ENCODE measurements at places on chromosomes 1 and 21. TPM values are rescaled to one million over a fixed set of nuclear protein-coding genes. Genes with fewer than 3 reads are reported as not detected.

Gene OR2T35
- not detected for total RNA-seq

Gene ABCA4
- total RNA-seq = 0.16 TPM

DNA sequence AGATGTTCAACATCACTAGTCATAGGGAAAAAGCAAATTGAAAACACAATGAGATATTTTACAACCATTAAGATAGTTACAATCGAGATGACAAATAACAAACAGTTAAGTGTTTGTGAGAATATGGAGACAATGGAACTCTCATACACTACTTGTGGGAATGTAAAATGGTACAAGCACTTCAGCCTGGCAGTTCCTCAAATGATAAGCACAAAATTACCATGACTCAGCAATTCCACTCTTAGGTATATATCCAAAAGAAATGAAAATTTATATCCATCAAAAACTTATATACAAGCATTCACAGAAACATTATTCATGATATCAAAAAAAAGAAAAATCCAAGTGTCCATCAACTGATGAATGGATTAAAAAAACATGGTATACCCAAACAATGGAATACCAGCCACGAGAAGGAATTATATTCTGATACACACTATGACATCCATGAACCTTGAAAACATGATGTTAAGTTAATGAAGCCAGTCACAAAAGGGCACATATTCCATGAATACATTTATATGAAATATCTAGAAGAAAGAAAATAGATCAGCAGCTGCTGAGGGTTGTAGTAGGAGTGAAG lies 76.4 kb downstream of the EVI5 start:
- H3K36me3 ChIP-seq = no peaks in the 10 kb centered on the region
- no peaks in the 10 kb centered on the region for H3K4me1 ChIP-seq
- no peak overlapping the region for H3K27ac ChIP-seq
- no peak overlapping the region for H3K4me3 ChIP-seq
- no peaks in the 10 kb centered on the region for H3K27me3 ChIP-seq

DNA sequence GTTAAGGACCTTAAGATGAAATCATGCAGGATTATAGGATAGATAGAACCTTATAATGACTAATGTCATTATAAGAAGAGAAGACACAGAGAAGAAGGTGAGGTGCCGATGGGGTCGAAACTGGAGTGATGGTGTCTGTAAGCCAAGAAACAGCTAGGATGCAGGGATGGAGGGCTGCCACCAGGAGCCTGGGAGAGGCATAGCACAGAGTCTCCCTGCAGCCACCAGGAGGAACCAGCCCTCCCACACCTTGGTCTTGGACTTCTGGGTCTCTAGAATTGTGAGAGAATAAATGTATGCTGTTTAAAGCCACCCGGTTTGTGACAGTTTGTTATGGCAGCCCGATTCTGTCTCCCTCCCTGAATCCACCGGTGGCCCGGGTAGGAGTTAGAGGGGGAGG lies 337.2 kb upstream of the AJAP1 start:
- no peak overlapping the region for H3K4me3 ChIP-seq
- no peak overlapping the region for H3K27ac ChIP-seq
- H3K36me3 ChIP-seq = no peaks in the 10 kb centered on the region
- no peaks in the 10 kb centered on the region for H3K4me1 ChIP-seq
- no peaks in the 10 kb centered on the region for H3K27me3 ChIP-seq
- DNase-seq = no peak

- no peak overlapping the region for H3K4me3 ChIP-seq
- H3K36me3 ChIP-seq = no peaks in the 10 kb centered on the region
- peaks cover 15% of the 10 kb centered on the region for H3K4me1 ChIP-seq
- no peaks in the 10 kb centered on the region for H3K27me3 ChIP-seq
Observed at GRCh38 chr1:30899577-30900389, 8.8 kb downstream of the SDC3 start.

GRCh38 chr1:35845766-35846165 lies 37.2 kb upstream of the AGO1 start:
- no peak for DNase-seq
- H3K27me3 ChIP-seq = no peaks in the 10 kb centered on the region
- H3K36me3 ChIP-seq = peaks cover 3% of the 10 kb centered on the region
- no peak overlapping the region for H3K27ac ChIP-seq

DNA sequence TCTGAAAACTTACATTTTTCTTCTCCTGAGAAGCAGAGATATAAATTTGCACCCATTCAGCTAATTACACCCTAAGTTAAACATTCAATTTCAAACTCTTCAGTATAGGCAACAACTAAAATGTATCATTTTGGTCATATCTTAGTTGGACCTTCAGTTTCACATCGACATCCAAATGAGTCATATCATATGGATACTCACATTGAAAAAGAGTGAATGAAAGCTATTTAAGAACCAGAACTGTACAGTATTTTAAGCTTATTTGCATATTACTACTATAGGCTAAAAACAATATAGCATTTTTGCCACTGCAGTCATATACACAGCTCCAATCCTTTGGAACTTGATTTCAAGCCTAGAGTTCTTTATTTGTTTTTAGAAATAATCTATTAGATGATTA lies 33.6 kb downstream of the USP25 start:
- no peaks in the 10 kb centered on the region for H3K36me3 ChIP-seq
- H3K27me3 ChIP-seq = no peaks in the 10 kb centered on the region
- no peaks in the 10 kb centered on the region for H3K4me1 ChIP-seq
- no peak for DNase-seq
- no peak overlapping the region for H3K4me3 ChIP-seq
- no peak overlapping the region for H3K27ac ChIP-seq

- H3K27me3 ChIP-seq = no peaks in the 10 kb centered on the region
- no peaks in the 10 kb centered on the region for H3K36me3 ChIP-seq
- no peaks in the 10 kb centered on the region for H3K4me1 ChIP-seq
- no peak overlapping the region for H3K4me3 ChIP-seq
- no peak for DNase-seq
Observed at GRCh38 chr21:33813832-33814365, 101.7 kb downstream of the ATP5PO start.
